ENCODE measurements at places on chromosomes 5 and 9.

DNA sequence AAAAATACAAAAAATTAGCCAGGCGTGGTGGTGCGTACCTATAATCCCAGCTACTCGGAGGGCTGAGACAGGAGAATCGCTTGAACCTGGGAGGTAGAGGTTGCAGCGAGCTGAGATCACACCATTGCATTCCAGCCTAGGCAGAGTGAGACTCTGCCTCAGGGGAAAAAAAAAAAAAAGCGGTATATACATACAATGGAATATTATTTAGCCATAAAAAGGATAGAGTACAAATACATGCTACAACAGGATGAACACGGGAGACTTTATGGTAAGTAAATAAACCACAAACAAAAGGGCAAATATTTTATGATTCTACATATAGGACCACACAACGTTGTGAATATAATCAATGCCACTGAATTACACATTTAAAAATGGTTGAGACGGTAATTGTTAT, 5.2 kb downstream of the UBTD2 start:
- no peak for DNase-seq

- no peak for DNase-seq
These were observed 265.4 kb upstream of the KLF9 start for GRCh38 chr9:70679845-70680244.

DNA sequence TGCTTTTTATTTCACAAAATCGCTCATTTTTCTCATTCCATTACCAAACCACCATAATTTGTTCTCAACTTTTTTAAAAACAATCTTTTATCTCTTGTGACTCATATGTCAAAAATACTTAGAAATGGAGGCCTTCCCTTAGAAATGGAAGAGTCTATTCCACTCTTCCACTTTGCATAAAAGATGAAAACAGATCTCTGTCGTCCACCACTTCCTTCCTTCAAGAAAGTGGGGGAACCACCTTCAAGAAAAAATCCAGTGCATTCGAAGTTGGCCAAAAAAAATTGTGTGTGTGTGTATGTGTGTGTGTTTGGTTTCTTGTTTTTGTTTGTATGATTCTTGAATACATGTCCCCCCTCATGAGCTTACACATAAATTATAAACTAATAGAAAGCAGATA, 628.8 kb upstream of the DMAC1 start:
- no peak for DNase-seq

- no peak for DNase-seq
These were observed 235.8 kb upstream of the VLDLR start for GRCh38 chr9:2385746-2386145.

DNA sequence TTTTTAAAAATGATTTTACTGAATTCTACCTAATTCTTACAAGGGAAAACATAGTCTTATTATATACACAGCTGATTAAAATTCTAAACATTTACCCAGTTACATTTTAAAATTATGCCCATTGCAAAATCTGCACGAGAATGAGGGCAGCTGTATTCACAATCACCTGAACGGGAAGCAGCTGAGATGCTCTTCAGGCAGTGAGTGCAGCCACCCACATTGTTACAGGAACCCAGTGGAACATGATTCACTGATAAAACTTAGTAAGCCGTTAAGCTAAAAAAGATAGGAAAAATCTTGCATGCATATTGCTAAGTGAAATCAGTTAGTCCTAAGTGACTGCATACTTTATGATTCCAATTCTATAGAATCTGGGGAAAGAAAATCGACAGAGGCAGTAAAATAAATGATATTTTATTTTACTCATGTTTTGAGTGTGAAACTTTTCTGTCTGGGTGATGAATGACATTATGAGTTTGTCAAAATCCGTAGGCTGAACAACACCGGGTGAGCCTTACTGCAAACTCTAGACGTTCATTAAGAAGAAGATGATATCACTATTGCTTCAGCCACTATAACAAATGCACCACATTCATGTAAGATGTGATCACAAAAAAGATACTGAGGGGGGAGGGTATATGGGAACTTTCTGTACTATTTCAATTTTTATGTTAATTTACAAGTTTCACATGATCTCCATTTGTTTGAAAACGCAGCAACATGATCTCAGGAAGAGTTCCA, 39.1 kb upstream of the FLT4 start:
- no peak for DNase-seq

- no peak for DNase-seq
These were observed 74.3 kb upstream of the GGTA1 start for GRCh38 chr9:121573717-121574485.

DNA sequence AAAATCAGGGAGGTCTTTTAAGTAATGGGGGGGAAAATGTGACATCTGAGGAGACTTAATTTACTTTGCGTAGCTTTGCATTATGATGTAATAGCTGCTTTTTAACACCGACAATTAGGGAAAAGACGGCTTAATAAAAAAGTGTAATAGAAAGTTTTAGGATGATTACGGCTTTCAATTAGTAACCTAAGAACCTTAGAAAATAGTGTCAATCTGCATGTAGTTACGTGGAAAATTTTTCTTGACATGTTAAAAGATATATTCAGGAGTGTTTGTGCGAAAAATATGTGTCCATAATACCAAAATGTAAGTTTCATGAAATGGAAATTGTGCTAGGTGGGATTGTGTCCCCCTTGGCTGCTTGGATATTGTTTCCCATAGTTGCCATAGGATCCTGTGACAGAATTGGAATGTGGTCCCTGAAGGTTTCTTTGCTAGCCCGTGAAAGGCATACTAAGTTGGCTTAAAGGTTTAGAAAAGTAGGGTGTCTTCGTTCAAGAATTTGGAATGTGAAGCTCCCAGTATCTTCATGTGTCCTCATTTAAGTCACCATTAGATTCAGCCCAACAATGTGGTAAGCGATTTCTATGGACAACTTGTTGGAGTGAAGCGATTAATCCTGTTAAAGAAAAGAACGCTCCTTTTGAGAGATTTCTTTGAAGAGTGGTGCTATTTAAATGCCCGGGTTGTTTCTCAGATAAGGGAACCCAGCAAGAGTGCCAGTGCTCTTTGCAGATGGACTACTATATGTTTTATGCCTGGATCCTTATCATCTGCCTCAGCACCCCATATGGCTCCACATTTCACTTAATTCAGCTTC, 2.0 kb downstream of the RGMB start:
- DNase-seq = no peak

DNA sequence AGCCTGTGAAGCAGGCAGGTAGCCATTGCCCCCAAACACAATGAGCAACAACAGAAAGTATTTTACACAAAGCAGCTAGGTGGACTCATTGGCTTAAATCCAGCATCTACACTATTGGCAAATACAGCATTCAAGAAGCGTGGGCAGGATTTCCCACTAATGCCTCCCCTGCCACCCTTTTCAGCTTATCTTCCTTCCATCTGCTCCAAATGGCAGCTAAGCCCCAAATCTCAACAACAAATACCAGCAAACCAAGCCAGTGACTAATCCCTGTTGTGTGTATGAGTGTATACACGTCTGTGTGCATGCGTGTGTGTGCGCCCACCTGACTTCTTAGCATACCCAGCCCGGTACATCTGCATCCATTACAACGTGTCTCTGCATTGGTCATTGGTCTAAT, 151.2 kb upstream of the WWC1 start:
- no peak for DNase-seq

GRCh38 chr5:136191304-136192014, 1.5 kb downstream of the SMIM32 start:
- no peak for DNase-seq

DNA sequence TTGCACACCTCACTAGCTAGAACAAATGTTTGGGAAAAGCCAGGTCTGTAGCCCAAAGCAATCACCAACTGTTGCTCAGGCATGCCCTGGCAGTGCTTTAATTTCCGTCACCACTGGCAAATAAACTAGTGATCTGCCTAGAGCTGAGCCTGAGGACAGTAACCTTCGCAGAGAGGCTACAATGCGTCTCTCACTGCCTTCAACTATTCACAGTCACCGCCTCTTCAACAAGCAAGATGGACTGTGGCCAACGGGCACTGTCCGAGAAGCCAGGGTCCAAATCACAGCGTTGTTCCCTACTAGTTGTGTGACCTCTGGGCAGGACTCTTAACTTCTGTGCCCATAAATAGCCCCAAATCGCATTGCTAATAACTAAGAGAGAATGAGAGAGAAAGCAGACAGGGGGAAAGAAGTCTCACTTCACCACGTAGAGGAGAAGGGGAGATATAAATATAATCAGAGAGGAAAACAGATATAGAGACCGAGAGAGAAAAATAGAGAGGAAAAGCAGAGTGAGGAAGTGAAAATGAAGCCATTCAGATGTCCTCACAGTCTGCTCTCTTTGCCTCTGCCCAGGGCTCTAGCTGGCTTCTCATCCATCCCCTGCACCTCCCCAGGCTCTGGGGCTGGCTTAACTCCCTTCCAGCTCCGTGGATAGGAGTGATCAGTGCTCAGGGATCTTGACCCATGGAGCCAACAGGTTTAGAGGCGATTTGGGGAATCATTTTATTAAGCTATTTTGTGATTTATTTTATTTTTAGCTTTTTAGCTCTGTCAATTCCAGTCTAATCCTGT, 157.9 kb downstream of the ZDHHC21 start:
- DNase-seq = no peak

DNA sequence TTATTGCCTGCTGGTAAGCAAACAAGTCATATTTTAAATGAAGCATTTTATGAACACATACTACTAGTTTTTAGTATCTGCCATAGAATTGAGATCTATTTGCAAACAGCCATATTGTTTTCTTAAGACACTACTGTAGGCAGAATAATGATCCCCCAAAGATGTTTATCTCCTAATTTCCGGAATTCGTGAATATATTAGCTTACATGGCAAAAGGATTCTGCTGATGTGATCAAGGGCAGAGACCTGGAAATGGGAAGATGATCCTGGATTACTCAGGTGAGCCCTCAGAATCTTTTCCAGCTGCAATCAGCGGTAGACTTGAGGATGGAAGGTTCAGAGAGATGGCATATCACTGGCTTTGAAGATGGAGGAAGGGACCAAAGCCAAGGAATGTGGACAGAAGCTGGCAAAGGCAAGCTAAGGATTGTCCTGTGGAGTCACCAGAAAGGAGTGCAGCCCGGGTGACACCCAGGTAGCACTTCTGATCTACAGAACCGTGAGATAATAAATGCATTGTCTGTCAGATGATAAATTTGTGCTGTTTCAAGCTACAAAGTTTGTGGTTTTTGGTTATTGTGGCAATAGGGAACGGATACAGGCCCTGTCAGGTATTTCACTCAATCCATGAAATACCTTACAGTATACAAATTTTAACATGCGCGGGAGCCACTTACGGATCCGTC, 1.0 kb upstream of the ERCC6L2 start:
- DNase-seq = no peak

GRCh38 chr9:34375901-34376595, 650 bp downstream of the MYORG start:
- DNase-seq = no peak

GRCh38 chr9:72557549-72557948, 36.1 kb downstream of the TMC1 start:
- DNase-seq = no peak

- DNase-seq = no peak
These were observed 2.6 kb upstream of the CCL27 start for GRCh38 chr9:34665067-34665380.

- no peak for DNase-seq
These were observed 49.7 kb downstream of the ACTBL2 start for GRCh38 chr5:57432876-57433275.

GRCh38 chr9:83186155-83186737, 123.3 kb upstream of the RASEF start:
- no peak for DNase-seq

- no peak for DNase-seq
These were observed 6.5 kb upstream of the TBC1D9B start for GRCh38 chr5:179914032-179914755.

DNA sequence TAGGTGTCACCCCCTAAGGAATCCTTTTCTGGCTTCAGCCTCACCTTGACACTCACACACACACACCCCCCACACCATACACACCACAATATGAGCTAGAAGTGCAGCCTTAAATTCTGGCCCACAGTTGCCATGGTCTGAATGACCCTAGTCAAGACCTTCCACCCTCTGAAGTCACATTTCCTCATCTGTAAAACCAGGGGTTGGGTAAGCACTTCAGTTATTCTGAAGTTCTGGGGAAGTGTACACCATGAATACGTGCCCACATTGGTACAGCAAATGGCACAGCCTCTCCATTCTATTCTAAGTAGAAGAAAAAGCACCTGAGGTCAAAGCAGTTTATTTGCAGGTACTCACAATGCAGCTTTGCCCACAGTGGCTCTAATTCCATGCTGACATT, 372.8 kb upstream of the KLF4 start:
- no peak for DNase-seq

DNA sequence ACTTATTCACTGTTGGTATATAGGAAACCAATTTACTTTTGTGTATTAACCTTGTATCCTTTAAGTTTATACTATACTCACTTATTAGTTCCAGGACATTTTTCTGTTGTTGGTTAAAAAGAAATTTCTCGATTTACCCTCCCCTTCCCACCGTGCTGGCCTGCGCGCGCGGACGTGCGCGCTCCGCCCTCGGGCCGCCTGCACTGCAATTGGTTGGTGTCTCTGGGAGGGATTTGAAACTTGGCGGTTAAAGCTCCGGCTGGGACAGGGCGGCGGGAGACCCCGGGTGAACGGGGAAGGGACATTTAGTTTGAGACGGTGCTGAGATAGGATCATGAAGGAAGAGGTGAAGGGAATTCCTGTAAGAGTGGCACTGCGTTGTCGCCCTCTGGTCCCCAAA, at the start of gene KIF4B:
TSS of gene KIF4B (plus strand) at position 230 of the 400 bp plus-strand sequence. CDS start at position 335, 105 bp downstream.
- DNase-seq = no peak

DNA sequence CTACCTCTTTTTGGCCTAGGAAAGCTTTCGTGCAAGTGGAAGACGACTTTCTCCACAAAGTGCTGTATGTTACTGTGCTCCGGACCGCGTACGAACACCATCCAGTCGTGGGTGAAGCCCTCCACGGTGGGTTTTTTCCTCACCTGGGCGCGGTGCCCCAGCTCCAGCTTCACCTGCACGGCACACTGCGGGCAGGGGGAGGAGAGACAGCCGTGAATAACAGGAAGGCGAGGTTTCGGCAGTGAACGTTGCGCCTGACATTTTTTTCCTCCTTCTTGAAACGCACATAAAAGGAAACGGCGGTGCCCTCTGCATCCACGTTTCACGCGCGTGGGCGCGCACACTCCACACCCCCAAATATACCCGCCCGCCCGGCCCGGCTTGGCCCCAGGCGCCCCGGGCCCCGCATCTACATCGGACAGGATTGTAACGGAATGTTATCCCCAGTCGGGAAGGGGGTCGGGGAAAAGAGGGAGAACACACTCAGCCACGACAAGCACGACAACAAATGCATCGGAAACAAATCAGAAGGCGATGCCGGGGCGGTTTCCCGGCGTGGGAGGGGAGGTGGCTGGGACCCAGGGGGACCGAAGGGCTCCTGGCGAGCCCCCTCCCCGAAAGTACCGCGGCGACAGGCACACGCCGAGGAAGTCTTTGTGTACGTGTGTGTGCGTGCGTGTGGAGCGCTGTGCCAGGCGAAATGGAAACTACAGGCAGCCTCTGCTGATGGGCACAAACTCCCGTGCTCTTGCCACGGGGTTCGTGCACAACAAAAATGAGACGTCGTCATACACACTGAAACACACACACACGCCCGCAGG, 1.4 kb downstream of the MLLT3 start:
- no peak for DNase-seq

DNA sequence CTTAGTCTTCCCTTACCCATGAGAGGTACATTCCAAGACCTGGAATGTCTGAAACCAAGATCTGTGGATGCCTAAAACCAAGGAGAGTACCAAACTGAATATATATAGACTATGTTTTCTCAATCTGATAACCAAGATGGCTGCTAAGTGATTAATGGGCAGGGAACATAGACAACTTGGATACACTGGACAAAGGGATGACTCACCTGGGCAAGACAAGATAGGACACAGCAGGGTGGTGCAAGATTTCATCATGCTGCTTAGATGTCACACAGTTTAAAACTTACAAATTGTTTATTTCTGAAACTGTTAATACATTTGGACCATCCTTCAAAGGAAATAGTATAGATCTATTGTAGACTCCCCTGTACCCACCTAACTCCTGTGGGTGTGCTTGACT, 130.9 kb downstream of the HTR1A start:
- no peak for DNase-seq

Data from cortex of kidney (tissue), 1 donor.